SJSA1 (cell line): ENCODE measurements at places on chromosomes 2 and 18.

- no peak for DNase-seq
Observed at GRCh38 chr2:4370422-4371090, 667.2 kb downstream of the DCDC2C start.

DNA sequence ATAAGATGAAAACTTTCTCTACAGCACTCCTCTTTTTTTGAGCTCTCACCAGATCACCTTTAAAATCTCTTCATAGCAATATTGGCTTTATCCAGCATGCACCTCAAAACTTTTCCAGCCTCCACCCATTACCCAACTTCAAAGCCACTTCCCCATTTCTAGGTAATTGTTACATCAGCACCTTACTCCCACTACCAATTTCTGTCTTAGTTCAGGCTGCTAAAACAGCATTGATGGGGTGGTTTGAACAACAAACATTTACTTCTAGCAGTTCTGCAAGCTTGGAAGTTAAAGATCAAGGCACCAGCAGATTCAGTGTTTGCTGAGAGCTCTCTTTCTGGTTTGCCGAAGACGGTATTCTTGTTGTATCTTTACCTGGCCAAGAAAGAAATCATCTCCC lies 114.0 kb upstream of the SLC39A10 start:
- no peak for DNase-seq

DNA sequence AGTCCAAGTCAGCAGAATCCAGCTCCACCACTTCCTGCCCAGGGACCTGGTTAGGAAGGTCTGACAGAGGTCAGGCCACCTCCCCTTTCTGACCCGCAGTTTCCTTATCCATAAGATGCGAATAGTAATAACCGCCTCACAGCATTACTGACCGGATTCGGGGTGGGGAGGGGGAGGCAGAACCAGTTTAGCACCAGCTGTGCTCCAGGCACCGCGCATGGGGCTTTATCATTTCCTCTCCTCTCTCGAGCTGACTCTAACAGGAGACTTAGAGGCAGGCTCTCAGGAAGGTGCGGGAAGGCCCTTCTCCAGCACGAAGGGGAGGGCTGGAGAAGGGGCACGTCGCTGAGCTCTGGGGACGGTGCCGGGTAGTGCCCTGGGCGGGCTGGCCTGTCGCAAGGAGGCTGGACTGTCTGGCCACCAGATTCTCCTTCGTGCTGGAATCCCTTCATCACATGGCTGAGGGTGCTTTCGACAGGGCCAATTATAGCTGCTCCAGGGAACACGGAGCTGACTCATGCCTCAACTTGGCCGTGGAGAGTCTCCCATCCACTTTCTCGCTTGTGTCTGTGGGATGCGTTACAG lies 5.7 kb downstream of the EHD3 start:
- DNase-seq, result no peak

GRCh38 chr2:241964133-241964532 lies 94.6 kb downstream of the RTP5 start:
- no peak for DNase-seq

- peak; percentile 47 for DNase-seq
Observed at GRCh38 chr2:3784731-3785130, 81.4 kb downstream of the DCDC2C start.
